Brain (organoid and tissue), 16 donors: ENCODE measurements at places on chromosomes 5 and 9.
A peak's percentile ranks its signal among the peaks of the same experiment; 100 is the strongest.

GRCh38 chr9:133971121-133971951 lies 20.8 kb downstream of the VAV2 start:
- DNase-seq: no peak

GRCh38 chr9:113659740-113660139 lies 196.2 kb downstream of the RGS3 start:
- DNase-seq: no peak

DNA sequence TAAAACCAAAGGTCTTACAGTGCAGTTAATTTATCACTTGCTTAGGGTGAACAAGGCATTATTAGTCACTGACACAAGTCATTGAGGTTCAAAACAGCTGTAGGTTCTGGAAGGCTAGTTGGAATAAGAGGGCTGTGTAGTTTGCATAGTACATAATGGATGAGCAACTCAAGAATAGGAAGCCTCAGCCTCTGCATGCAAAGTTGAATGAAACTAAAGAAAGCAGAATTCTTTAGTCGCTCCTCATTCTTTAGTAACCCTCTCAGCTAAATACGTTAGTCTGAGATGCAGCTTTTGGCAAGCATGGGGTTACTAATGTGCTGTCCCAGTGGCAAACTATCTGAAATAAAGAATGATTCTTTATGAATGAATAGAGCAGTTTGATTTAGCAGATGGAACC lies 74.2 kb downstream of the ADGRV1 start:
- peak; percentile 55 for DNase-seq

GRCh38 chr5:171852255-171852681 lies 66.7 kb downstream of the SMIM23 start:
- no peak for DNase-seq

GRCh38 chr5:6403416-6403815 lies 25.1 kb upstream of the MED10 start:
- no peak for DNase-seq

GRCh38 chr9:71814226-71814625 lies 45.9 kb upstream of the CEMIP2 start:
- no peak for DNase-seq

DNA sequence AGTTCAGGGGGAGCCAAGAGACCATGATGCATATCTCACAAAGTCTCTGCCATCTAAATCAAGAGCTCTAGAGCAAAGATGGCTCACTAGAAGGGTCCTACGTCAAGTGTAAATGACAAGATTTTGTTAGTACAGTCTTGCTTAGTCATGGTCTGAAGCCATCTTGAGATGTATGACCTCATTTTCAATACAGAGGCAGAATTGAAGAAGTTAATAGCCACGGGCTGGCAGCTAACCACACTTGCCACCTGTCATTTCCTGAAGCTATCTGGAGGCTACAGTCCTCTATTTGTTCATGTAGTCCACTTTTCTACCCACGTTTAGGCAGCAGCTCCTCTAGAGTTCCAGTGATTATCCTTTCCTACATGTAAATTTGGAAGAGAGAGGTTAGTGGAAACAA lies 231.7 kb upstream of the CDH12 start:
- no peak for DNase-seq

DNA sequence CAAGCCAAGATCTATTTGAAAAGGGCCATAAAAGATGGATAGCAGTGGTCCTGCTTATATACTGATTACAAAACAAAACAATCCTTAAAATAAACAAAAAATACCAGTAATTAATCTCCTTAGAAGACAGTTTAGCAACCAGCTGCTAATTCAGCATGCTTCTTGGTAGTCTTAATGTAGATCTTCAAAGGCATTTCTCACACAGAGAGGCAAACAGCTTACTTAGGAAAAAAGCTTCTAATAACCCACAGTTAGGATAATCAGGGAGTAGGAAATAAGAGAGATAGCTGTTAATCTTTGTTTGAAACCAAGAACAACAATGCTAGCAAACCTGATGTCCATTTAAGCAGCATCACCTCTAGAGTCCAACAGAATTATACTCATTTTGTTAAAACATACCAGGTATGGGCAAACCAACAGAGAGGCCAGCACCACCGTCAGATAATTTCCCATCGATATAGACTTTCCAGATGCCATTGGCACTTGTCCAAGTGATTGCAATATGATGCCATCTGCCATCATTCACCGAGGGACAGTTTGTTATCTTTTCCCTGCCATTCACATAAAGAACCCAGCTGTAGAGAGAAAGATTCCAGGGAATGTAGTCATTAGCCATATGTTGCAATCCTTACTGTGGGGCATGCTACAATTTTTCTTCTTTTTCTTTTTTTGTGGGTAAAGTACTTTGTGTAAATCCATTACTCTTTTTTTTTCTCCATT lies 105.6 kb upstream of the TXNDC8 start:
- DNase-seq: peak; percentile 84

- DNase-seq: no peak
These were observed 11.2 kb downstream of the ANKS6 start for GRCh38 chr9:98784831-98785806.

DNA sequence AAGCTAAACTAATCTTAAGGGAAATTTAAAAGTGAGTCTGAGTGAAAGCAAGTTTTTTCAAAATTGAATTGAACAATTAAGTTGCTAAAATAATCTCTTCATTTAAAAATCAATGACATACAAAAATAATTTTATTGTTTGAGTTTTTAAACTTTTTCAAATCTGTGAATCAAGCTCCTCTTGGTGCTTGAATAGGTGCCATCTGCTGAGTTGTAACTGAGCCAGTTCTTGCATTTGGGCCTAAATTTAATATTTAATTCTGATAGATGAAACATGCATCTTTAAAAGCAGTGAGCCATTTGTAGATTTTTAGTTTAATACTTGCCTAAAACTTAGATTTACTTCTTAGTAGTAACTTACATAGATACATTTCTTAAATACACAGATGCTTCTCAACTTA lies 31.8 kb downstream of the SPATA31D1 start:
- peak; percentile 51 for DNase-seq

DNA sequence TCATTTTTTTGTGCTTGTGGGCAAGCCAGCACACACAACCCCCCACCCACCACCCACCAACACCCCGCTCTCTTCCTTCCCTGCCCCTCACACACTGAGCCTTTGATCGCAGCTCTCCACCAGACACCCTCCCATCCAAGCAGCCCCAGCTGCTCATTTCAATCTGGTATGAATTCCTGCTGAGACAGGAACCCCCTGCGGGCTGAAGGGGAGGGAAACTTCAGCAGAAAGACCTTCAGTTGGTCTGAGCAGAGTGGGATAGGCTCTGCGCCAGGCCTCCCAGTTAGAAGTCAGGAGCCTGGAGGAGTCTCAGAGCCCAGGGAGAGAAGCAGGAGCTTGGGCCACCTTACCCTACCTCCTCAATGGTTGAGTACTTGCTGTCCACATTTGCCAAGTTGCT lies 7.2 kb downstream of the PCDHGC5 start:
- peak; percentile 78 for DNase-seq

DNA sequence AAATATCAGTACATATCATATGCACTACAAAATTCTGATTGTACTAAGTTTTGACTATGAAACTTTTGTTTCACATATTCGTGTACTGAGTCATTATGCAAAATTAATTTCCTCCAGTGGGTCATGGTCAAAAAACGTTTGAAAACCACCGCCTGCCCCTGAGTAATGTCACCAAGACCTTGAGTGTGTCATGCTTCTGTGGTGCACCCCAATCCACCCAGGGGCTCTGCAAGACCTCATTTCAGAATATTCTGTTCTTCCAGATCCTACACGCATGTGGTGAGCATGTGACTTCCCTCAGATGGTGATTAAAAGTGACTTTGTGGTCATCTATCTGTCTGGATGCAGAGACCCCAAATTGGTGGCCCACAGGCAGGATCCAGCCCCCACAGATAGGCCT lies 31.0 kb downstream of the ABLIM3 start:
- DNase-seq: no peak

DNA sequence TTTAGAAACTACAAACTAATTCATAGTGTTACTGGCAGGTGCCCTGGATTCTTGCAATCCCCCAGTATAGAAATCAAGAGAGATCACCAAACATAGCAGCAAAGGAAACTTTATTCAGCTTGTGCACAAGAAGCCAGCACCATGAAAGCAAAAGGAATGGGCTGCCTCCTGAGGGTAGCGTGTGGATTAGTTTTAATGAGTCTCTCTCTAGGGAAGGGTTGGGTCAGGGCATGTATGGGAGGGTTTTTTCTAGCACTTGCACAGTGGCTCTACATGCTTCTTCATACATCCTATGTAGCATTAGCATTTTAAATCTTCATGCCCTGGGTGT lies 38.4 kb downstream of the LYRM7 start:
- no peak for DNase-seq

GRCh38 chr9:97386265-97386633 lies 25.6 kb upstream of the TDRD7 start:
- no peak for DNase-seq
